ENCODE measurements at places on chromosomes 11 and 22.

GRCh38 chr11:89420981-89421380 lies 70.2 kb downstream of the NOX4 start:
- DNase-seq = no peak

DNA sequence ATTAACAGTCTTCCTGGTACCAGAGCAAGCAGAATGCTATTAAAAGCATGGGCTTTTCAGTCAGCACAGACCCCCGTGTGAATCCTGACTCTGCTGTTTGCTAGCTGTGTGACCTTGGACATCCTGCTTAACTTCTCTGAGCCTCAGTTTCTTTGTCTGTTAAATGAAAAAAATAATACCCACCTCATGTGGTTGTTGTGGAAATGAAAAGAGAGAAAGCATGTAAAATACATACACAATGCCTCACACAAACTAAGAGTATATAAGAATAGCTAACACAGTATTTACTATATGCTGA lies 39.5 kb downstream of the AHNAK start:
- no peak for DNase-seq

- DNase-seq = no peak
Measured at GRCh38 chr11:36034551-36035331, 90.9 kb downstream of the LDLRAD3 start.

- no peak for DNase-seq
Measured at GRCh38 chr22:33699176-33699575, 221.1 kb downstream of the LARGE1 start.

DNA sequence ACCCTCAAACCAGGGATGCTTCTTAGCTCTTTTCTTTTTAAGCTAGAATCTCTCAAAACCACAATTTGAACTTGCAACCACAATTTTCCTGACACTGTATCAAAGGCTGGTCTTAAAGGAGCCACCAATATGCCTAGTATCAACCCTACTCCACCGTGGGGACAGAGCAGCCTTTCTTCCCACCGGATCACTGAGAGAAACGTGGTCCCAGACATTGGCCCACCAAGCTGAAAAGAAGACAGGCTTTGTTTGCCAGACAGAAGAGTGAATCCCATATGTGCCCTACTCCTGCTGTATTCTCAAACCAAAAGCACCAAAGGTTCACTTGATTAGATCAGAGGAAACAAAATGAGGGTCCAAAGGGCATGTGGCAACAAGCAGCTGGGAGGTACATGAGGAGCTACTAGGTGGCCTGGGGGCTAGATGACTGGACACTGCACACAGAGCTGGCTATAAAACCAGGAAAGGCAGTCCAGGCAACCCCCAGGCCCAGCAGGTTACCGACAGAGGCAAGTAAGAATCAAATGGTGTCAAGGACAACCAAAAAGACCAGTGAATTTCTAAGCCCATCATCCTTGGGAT lies 3.6 kb upstream of the VWCE start:
- DNase-seq = no peak

GRCh38 chr11:12280838-12281565 lies 96.4 kb upstream of the PARVA start:
- DNase-seq = no peak

GRCh38 chr11:112778091-112778876 lies 182.9 kb upstream of the NCAM1 start:
- DNase-seq = no peak

DNA sequence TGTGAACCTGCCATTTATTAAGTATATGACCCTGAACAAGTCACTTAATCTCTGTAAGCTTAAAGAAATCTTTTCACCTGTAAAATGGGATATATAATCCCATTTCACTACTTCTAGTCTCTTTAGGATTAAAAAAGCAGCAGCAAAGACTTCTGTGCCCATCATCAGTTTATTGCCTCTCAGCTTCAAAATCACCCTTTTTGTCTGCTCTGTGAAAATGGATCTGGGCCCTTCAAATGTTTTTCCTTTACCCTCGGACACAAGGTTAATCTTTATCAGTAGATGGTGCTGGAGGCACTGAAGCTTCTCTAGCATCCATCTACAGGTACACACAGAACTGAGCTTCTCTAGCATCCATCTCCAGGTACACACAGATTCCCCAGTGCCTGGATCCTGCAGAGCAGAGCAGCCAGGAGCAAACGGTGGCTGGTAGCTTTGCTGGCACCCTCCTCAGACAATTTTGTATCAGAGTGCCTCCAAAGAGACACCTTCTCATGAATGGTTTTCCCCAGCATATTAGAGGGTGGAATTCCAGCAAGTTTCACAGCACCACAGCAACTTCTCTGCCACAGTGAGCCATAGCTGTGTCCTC lies 56.8 kb downstream of the CADM1 start:
- no peak for DNase-seq

DNA sequence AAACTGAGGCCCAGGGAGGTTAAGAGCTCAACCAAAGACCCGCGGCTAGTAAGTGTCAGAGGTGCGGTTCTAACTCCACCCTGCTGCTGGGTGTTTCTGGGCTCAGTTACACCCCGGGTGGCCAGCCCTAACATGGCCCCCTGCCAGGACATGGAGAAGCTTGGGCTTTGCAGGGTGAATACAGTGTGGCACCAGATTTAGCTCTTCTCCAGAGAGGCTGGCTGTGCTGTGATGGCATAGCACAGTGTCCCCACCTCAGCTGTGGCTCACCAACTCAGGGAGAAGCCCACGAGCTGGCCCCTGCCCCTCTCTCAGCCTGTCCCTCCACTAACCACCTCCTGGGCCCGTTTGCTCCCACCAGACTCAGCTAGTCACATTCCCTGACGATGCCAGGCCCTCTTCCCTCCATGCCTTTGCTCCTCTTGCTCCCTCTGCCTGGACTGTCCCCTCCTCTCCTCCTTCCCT lies 7.0 kb downstream of the UCP3 start:
- DNase-seq = no peak

DNA sequence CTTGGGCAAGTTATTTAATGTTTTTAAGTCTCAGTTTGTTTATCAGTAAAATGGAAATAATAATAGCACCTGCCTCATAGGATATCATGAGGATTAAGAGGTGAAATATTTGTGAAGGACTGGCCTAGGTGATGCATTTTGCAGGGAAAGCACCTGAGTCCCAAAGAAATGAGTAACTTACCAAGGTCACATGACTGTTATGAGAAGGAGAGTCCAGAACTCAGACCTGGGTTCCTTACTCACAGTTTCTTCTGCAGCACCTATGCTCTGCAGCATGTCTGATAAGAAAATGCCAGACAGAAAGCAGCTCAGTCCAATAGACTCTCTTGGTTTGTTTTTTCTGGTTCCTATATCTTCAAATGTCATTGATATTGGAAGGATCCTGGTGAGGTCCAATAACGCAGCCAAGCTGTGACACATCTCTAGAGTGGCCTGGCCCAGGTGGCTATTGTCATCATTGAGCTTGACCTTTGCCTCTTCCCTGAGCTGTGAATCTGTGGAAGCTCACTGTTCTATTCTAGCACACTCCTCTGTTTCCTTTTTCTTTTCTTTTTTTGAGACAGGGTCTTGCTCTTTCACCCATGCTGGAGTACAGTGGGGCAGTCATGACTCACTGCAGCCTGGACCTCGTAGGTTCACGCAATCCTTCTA lies 174.7 kb upstream of the NAV2 start:
- no peak for DNase-seq

- DNase-seq = no peak
Measured at GRCh38 chr11:113623114-113623513, 83.0 kb downstream of the TMPRSS5 start.

DNA sequence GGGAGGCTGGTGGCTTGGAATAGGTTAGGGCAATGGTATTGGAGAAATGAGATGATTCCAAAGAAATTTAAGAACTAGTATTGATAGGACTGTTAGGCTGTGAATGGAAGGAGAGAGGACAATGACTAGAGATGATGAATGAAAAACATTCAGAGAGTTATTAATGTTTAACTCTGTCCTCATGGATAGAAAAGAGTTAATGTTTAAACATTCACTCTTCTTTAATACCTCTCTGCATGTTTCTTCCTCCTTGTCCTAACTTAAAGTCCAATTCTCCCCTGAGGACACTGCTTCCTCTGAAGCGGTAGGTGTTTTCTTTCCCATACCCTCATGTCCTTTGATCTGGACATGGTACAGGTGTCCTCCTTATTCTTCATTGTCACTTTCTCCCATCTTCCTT lies 13.4 kb downstream of the CHEK1 start:
- DNase-seq = no peak

- no peak for DNase-seq
Measured at GRCh38 chr11:1373536-1374214, 16.1 kb upstream of the BRSK2 start.

DNA sequence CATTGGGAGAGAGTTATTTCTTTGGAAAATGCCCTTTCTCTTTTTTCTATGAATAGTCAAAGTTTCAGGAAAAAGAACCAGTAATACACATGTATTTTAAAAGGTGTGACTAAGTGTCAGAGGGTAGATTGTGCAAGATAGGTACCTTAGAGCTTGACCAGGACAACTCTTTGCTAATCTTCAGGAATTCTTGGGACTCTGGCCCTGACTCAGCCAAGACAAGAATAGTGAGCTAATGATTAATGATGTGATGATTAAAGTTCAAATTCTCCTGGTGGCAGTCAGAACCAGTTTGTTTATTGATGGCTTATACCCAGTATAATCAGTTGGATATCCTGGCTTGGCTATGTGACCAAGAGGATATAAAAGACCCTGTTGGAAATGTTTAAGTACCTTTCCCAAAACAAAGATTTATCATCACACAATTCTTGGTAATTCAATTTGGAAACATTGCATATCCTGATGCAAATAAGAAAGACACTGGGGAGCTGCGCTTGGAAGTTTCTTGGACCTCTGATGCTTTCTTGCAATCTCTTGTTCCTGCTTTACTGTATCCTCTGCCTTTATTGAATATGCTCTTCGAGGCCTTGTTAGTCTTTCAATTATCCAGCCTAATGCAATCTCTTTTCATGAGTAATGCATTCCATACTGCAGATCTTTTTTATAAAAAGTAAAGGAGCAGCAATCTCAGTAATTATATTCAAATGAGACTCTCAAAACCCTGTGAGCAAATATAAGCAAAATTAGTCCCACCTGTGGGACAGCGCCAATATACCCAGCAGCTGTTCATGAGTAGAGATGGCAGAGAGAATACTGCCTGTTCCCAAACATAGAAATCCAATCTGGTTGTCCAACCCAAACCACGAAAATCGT lies 48.0 kb upstream of the CEP126 start:
- no peak for DNase-seq

GRCh38 chr11:72245263-72245816 lies 1.4 kb upstream of the PHOX2A start:
- no peak for DNase-seq

GRCh38 chr11:623349-623869 lies 1.3 kb downstream of the CDHR5 start:
- no peak for DNase-seq

DNA sequence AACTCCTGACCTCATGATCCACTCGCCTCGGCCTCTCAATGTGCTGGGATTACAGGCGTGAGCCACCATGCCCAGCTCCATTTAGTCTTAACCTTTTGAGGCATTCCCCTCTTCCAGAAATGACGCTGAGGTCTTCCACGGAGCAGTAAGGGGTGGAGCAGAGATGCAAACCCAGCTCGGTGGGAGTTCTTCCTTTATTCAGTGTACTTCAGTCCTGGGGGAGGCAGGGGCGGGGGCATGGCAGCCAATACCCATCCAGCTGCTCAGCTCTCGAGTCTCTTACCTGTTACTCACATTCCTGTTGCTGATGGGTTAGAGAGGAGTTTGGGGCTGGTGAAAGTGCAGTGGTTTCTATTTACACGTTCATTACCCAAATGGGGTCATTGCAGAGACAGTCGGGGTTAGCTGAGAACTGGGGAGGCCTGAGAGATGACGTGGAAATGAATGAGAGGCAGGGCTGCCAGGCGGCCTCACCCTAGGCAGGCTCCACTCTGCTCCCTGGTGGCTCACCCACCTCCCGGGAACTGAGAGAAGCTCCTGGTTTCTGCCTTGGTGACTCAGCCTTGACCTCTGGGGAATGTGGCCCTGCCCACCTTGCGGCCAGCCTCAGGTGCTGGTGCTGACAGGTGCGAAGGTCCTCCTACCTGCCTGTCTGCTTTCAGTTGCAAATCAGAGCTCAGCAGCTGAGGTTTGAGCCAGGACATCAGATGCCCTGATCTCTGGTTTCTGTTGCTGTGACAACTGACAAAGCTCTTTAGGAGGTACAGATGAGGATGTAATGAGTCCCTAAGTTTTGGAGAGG lies 13.4 kb upstream of the ST14 start:
- no peak for DNase-seq

- no peak for DNase-seq
Measured at GRCh38 chr11:122271137-122271536, 155.1 kb upstream of the BLID start.

DNA sequence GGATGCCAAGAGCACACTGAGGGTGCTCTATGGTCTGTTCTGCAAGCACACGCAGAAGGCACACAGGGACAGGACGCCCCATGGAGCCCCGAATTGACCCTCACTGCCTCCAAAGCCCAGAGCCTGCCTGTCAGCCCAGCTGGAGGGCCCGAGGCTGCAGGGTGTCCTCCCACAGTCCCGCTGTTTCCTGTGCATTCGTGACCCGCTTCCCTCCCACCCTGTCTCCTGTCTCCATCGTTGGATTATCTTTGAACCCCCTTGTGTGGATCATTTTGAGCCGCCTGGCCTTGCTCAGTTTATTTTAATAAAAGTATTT lies 25.6 kb downstream of the PARVG start:
- no peak for DNase-seq

DNA sequence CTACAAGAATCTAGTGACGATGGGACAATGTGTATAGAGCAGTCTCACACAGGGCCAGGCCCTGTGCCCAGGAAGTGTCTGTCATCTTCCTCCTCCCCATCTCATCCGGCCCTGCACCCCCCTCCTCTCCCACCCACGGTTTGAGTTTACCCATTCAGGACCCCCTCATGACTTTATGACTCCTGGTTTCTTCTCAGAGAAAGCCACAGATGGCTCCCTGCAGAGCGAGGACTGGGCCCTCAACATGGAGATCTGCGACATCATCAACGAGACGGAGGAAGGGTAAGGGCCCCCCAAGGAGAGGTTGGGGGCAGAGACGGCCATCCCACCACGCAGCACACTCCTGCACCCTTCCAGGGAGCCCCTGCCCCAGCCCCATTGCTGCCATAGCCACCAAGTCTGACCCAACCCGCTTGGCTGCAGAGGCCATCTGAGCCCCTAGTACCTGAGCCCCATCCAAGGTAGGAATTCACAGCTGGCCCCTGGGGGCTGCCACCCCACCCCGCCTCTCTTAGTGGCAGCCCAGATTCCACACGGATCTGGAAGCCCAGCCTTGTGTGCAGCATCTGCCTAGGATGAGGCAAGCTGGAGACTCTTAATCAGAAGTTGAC lies 18.1 kb downstream of the TOM1 start:
- no peak for DNase-seq

Data from C1 segment of cervical spinal cord (tissue), 14 donors.